Stimulated activated CD4-positive, alpha-beta T cell treated with anti-CD3 and anti-CD28 coated beads, TNF-alpha, amount 100 ng/mL, for 4 hours (primary cell): ENCODE measurements at places on chromosomes 11 and 22.

DNA sequence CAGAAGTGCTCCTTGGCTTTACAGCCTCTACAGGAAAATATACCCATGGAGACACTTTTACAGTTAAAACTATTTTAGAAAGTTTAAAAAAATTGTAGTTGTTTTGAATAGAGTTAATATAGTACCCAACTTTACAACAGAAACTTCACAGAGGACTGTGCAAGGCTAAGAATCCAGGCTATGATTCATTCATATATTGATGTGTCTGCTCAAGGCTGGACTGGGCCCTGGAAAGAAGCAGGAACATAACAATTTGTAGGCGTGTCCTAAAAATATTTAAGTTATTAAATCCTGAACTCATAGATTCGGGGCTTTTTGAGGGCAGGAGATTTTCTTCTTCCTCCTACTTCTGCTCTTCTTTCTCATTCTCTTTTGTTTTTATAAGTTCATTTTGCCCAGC is 291.5 kb upstream of the CCDC179 start:
- no peak for DNase-seq

DNA sequence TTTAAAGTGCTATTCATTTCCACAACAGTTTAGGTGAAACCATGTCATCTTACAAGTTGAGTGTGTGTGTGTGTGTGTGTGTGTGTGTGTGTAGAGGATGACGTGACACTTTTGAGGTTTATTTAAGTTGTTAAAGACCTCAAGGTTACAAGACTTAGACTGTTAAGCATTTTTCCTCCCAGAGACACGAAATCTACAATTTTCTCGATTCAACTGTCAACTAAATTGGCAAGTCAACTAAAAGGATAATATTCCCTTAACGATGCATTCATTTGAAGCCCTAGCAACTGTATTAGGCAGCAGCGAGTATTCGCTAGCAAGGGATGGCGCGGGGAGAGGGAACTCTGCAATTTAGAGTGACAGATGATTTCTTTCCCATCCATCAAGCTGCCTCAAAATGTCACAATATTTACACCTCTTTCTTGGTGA is 17.6 kb upstream of the BDNF start:
- no peak for DNase-seq

DNA sequence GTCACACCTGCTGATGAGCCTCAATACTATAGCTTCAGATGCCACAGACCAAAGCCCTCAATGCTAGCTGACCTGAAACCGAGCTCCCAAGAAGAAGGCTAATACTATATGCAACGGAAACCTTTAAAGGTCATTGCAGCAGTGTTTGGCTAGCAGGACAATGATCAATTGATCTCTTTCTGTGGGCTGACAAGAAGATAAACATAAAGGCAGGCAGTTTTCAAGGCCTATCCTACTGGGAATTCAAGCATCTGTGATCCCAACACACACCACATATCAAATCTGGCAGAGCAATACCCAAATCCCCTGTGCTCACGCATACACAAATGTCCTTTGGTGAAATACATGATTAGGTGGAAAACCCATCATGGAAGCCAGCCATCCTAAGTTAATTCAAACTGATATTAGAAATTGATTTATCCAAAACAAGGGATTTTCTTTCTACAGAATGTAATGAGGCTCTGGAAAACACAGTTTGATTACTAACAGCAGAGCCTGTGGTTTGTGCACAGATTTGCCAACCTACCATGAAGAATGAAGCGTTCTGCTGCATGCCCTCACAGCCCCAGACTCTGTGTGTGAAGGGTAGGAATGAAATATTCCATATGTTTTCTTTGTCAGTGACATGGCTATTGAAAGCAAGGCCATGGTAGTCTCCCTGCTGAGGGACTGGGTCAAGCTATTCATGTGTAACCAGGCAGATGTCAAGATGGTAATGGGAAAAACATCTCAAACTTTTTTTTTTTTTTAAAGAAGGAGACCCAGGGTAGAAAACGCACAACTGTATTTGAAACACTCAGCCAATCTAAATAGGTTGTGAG is 12.2 kb downstream of the LGR4 start:
- DNase-seq = no peak

- DNase-seq = no peak
Observed at GRCh38 chr22:29201782-29202181, 3.9 kb upstream of the EMID1 start.

DNA sequence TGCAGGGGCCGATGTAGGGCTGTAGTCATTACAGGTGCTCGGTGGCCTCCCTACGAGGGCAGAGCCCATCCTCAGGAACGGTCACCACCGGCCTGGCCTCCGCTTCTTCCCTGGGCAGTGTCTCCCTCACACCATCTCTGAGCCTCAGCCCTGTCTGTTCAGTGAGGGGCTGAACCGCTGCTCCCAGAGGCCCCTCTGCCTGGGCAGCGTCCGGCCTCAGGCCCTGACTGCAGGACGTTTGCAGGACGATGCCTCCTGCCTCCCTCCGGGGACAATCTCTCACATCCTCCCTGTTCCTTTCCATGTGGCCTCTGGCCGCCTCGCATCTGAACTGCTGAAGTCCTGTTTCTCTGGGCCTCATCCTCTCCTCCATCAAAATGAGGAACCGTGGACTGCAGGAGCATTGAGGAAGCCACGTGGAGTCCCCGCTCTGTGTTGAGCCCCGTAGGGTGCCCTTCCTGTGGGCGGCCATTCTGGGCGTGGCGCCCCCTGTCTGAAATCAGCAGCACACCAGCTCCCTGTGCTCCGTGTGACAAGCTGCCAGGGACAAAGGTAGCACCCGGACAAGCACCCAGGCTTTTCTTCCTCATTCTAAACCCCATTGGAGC is 933.5 kb downstream of the BRD1 start:
- no peak for DNase-seq

DNA sequence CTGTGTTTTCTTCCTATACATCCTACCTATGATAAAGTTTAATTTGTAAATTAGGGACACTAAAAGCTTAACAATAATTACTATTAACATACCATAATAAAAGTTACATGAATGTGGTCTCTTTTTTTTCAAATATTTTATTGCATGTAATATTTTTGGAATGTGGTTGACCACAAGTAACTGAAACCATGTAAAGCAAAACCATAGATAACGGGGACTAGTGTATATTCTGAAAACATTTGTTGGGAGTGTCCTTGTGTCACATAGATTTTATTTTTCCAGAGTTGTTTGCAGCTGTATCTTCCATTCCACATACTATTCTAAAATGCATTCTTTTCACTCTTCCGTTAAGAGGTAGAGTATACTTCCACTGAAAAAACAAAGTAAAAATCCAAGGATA is 200.4 kb downstream of the KIF18A start:
- DNase-seq = no peak
